ENCODE measurements at places on chromosomes 1 and 21.

DNA sequence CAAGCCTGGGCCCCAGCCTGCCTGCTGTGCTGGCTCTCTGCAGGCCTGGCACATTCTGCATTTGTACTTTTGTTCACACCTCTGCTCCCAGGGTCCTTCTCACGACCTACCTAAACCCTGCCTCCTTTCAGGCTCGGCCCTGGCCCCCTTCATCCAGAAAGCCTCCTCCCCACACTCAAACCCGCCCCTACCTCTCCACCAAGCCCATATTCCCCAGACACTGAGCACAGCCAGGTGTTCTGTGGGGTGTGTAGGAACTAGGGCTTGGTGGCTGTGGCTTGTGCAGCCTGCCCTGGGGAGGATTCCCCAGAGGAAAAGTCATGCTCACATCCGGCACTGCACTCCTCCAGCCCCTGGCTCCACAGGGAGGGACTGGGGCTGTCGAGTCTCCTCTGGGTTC lies 8.2 kb upstream of the MIXL1 start:
- no peak for DNase-seq

DNA sequence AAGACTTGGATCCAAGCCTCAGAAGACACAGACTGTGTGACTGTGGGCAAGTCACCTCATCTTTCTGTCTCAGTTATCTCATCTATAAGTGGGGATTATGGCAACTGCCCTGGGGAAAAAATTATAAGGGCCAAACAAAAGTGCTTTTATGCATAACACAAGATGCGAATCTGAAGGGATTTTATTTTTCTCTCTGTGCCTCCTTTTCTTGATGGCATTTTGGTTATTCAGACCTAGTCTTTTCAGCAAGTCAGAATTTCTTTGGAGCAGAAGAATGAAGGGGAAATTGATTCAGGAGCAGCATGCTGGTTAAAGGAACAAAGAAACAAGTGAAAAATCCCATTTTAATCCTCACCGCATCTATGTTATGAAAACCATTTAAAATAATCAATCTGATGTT lies 86.9 kb downstream of the PBX1 start:
- no peak for DNase-seq

GRCh38 chr1:202625416-202626360 lies 84.6 kb downstream of the SYT2 start:
- DNase-seq, result peak; percentile 73

DNA sequence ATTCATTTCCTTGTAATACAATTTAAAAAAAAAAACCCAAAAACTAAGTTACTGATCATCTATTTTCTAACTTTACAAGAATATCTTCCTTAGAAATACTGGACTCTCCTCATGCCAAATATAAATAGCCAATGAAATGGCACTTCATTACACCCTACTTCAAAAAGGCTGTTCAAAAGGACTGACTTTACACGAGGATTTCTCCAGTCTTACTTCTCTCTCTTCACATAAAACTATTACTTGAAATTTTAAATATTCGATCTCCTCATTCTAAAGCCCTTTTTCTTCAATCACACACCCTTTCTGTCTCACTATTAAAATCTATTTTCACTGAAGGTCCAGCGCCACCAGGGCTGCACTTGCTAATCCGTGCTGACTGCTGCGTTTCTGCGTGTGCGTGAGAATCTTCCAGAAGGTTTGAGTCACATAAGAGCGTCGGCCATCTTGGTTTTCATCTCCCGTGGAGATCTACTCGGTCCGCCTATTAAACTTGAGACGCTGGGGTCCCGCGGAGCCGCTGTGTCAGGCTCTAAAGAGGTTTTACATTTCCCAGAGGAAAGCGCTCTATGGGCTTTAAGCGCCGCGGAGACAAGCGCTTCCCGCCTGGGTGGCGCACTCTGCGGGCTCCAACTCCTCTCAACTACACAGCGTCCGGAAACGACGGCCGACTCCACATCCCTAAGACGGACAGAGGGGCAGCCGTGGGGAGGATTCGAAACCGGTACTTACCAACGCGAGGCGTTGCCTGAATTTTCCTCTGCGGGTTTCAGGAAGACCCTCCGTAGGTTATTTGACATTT lies 631 bp downstream of the LRIF1 start:
- peak; percentile 90 for DNase-seq

- DNase-seq, result no peak
Measured at GRCh38 chr1:59333626-59334277, 36.9 kb downstream of the FGGY start.

DNA sequence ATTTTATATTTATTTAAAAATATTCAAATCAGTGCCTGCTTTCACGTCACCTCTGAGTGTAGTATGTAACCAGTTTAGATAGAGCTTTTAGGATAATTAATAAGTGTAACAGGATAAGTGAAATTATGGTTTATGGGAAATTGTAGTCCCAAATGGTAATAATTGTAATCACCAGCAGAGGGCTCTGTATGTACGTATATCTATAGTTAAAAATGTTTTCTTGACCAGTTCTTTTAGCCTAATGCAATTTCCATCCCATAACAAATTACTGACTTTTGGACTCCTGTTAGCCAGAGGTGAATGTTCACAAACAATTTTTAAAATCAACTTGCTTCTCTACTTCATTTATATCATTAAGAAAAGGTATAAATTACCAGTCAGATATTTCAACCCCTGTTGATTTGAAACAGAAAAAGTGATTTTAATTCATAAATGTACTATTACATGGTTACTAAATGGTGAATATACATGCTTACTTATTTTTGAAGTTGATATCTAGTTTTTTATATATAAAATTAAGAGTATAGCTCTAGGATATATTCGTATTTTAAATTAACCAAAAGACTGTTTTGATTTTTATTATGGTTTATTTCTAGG lies 25.3 kb downstream of the SLC30A7 start:
- DNase-seq, result peak; percentile 19

DNA sequence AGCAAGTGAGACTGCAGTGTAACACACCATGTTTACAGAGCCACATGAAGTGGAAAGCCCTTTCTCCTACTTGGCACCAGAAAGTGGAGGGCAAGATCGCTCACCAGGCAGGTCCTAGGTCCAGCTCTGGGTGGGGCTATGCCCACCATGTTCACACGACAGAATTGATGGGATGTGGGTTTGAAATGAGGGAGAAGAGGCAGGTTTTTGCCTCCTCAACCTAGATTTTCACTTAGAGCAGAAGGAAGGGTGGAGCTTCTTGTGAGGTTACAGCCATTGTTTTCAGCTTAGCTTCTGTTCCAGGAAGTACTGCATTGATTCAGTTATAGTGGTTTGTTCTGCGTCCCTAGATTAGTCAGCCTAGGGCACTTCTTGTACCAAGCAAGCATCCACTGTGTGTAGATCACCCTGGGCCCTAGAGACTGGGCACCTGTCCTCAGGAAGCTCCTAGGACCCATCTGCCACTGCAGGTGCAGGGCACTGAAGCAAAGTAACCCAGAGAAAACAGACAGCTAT lies 2.3 kb downstream of the CD53 start:
- DNase-seq, result no peak

- DNase-seq, result no peak
Measured at GRCh38 chr1:181141431-181141910, 53.0 kb downstream of the IER5 start.

- no peak for DNase-seq
Measured at GRCh38 chr1:201098992-201099677, 13.1 kb downstream of the CACNA1S start.

DNA sequence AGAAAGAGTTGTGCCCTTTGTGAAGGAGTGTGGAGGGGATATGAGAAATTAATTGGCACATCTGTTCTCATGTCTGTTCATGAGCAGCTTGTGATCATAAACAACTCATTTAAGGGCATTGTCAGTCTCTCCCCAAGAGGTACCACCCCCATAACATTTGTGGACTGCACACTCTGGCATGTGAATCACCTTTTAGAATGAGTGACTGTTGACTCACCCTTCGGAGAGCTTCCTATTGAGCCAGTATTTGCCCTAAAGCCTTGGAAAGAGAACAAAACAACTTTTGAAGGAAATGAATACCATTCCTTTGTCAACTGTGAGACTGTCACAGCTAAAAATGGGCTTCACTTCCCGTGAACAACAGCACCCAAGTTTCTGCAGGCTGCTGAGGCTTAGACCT lies 27.5 kb upstream of the MYSM1 start:
- no peak for DNase-seq

DNA sequence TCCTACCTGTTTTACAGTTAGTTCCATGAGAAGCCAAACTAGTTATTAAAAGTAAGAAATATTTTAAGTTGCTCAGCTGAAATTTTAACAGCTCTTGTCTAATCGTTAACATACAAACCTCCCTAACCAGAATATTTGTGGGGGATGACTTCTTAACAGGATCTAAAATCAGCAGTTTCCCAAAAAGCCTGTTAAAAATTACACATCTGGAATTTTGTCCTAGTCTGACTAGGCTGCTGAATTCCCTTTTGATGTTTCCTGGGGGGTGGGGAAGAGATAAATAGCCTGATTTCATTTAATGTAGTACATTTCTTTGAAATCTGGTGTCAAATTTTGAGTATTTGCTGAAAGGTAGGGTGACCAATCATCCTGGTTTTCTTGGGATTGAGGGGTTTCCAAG lies 78.8 kb upstream of the ARHGAP29 start:
- no peak for DNase-seq

DNA sequence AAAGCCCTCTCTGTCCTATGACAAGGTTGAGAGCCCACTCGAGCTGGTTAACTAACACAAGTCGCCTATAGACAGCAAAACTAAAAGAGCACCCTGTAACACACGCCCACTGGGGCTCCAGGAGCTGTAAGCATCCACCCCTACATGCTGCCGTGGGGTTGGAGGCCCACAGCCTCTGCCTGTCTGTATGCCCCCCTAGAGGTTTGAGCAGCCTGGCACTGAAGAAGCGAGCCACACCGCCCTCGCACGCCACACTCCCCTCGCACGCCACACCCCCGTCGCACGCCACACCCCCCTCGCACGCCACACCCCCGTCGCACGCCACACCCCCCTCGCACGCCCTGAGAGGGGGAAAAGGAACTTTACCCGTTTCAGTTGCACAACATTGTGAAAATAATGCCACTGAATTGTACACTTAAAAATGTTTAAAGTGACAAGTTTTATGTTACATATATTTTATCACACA lies 13.2 kb upstream of the HMGCL start:
- peak; percentile 58 for DNase-seq

- no peak for DNase-seq
Measured at GRCh38 chr1:217881607-217882332, 250.6 kb downstream of the SPATA17 start.

GRCh38 chr1:20168564-20169491 lies 17.1 kb upstream of the UBXN10 start:
- peak; percentile 14 for DNase-seq

GRCh38 chr1:54207287-54207686 lies 7.3 kb downstream of the MRPL37 start:
- DNase-seq, result no peak

DNA sequence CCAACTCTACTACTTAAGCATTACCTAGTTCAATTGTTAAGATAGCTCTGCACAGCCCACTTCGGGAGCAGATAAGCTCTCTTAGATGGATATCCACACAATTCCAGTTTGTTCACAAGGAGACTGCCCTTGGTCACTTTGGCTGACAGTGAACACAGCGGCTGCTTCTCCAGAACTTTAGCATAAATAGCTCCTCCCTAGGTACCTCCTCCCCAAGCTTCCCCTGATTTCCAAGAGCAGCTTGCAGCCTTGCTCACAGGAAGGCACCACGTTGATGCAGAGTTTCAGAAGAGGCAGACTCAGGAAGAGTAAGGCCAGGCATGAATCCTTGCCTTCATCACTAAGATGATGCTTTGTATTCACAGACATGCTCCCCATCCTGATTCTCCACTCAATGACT lies 24.7 kb downstream of the TFF3 start:
- no peak for DNase-seq

DNA sequence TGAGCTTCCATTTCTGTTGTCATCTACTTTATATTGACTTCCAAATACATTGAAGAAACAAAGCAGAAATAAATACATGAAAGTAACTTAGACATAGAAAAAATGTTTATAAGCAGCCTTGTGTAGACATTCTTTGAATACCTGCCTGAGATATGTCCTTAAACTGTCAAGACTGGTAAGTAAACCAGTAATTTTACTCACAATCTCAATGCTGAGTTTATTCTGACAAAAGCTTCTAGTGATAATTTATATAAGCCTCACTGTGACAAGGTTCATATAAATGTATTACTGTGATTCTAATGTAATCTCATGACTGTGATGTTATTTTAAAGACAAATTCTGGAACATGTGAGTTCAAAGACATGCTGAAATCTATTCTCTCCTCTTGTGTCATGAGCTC lies 516.7 kb upstream of the B3GALT2 start:
- DNase-seq, result no peak

GRCh38 chr1:177925006-177925405 lies 44.9 kb downstream of the SEC16B start:
- no peak for DNase-seq

DNA sequence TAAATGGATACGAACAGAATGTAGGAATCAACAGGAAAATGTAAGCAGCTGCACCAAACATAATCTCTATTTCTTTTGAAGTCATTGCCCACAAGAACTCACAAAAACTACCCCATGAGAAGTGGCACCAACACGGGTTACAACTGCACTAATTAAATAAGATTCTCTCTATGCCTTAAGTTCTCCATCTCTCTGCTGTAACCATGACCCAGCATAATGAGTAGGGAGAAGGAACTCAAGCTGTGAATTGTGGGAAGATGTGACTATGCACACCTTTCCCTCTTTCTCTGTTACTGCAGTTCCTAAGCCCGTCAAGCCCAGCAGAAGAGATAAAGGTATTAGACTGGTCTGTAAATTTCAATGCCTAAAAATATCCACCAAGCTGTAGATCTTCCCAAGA lies 614.0 kb downstream of the USP25 start:
- no peak for DNase-seq

GRCh38 chr1:46277658-46278373 lies 25.6 kb downstream of the LRRC41 start:
- no peak for DNase-seq

DNA sequence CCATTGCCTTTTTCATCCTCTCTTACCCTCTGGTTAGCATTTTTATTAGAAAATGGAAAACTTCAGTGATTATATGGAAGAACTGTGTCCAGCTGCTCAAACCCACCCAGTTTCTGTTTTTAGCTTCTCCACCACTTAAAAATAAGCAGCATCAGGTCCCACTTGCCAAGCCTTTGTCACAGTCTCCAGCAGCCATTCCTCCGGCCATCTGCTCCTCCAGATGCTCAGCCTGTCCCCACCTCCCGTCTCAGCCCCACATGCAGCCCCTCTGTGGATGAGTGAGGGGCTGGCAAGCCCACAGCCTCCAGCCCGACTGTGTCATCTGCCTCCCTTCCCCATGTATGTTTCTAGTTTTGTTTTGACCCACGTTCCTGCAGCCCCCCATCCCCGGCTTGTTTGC lies 289.7 kb downstream of the HHAT start:
- DNase-seq, result no peak
